ENCODE measurements at places on chromosomes 12 and 14.

DNA sequence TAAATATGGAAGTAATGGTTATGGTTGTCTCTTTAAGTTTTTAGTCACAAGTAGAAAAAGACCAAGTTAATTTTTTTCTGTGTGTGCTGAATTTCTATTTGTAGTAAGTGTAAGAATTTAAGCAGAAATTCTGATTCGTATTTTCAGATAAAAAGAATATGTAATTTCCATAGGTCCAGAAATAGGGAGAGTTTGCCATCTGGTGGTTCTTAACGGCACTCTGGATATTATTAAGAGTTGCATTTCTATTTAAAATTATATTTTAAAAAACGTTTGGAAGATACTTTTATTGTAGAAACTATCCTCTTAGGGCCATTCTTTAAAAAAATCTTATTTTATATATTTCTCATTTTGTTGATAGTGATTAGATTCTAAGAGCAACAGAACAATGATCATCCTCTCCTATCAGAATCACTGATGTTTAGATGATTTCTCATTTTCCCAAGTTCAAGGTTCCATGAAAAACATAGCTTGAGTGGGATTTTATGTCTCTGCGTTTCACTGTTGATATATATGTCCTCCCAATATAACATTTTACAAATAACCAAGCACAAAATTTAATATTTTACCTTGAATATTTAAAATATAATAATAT, 88.3 kb downstream of the LRRK2 start:
- peak; percentile 1 for DNase-seq

DNA sequence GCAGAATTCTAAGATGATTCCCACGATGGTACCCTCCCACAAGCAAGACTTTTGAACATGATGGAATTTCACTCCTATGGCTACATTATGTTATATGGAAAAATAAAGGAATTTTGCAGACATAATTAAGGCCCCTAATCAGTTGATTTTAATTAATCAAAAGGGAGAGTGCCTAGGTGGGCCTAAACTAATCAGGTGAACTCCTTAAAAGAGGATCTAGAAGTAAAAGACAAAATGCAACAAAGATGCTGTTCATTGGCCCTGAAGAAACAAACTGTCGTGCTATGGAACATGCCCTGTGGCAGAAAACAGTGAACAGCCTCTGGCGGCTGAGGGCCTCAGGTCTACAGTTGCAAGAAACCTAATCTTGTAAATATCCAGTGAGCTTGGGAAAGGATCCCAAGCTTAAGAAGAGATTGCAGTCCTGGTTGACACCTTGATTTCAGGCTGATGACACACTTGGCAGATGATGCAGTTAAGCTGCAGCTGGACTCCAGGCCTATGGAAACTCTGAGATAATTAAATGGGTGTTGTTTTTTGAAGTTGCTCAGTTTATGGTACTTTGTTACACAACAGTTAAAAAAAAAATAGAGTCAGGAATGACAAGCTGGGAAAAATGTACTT, 13.8 kb downstream of the TMCC3 start:
- DNase-seq: no peak

- DNase-seq: no peak
These were observed 7.5 kb upstream of the LHX5 start for GRCh38 chr12:113479216-113479589.

- no peak for DNase-seq
These were observed 19.4 kb downstream of the PPP2R5C start for GRCh38 chr14:101780887-101781239.

DNA sequence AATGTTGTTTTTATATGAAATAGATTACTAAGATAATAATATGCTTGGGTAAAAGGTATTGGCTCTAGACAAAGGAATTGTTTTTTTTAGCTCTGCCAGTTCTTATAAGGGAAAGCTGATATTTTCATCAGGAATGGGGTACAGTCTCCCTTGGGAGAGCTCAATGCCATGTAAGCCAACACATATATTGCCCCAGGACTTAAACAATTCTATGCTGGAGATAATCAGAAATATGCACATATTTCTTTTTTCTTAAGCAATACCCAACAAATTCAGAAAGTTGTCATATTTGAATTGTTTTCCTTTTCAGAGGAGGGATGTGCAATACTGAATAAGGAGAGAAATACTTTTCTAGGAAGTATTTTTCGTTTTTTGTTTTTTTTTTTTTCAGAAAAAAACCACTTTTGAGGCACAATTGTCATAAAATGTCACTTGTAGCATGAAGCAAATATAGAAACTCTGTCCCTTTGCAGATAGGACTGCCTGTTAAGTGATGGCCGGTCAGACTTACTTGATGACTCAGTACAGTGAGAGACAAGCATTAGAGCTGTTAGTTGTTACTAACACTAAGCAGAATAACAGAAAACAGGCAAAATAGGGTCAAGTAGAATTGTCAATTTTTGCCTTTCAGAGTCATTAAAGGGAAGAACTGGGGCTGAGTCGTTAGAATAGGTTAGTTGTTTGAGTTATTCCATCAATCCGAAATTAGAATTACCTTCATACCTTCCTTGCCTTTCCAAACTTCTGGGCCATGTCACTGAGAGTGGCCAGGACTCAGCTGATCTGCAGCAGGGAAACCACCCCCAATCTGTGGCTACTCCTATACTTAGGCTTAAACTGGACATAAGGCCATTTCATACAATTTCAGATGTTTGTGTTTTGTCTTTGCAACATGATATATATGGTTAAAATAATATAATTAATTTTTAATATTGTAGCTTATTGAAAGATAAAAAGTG, 168.1 kb downstream of the SLC38A4 start:
- DNase-seq: no peak

DNA sequence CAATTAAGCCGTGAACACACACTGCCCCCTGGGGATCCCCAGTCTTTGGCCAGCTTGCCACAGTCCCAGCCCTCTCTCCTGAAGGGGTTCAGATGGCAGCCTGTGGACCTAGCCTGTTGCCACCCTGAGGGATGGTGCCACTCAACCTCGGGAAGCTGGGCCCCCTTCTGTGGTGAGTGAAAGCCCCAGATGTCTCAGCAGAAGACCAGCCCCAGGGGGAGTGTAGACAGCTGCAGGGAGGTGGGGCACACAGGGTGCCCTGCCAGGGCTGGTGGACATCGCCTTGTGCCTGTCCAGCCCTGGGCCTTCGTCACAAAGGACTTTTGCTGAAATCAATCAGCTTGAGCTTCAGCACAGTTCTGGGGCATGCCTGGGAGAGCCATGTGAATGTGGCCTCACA, 32.4 kb downstream of the C14orf132 start:
- DNase-seq: no peak

DNA sequence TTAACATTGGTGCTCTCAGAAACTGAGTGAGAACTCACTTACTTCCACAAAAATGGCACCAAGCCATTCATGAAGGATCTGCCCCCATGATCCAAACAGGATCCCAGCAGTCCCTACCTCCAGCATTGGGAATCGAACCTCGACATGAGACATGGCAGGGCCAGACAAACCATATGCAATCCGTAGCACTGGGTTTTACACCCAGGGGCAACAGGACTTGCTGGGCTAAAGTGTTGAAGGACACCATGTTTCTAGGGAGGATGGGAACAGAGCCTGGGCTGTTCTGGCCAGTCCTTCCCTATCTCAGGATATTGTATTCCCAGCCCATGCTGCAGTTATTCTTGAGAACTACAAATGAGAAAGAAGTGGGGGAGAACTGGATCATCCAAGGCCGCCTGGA, 36.6 kb downstream of the SERPINA3 start:
- no peak for DNase-seq

GRCh38 chr12:27982385-27982784, 9.9 kb upstream of the PTHLH start:
- no peak for DNase-seq

- DNase-seq: no peak
These were observed 59.4 kb downstream of the ITPK1 start for GRCh38 chr14:93056166-93056839.

DNA sequence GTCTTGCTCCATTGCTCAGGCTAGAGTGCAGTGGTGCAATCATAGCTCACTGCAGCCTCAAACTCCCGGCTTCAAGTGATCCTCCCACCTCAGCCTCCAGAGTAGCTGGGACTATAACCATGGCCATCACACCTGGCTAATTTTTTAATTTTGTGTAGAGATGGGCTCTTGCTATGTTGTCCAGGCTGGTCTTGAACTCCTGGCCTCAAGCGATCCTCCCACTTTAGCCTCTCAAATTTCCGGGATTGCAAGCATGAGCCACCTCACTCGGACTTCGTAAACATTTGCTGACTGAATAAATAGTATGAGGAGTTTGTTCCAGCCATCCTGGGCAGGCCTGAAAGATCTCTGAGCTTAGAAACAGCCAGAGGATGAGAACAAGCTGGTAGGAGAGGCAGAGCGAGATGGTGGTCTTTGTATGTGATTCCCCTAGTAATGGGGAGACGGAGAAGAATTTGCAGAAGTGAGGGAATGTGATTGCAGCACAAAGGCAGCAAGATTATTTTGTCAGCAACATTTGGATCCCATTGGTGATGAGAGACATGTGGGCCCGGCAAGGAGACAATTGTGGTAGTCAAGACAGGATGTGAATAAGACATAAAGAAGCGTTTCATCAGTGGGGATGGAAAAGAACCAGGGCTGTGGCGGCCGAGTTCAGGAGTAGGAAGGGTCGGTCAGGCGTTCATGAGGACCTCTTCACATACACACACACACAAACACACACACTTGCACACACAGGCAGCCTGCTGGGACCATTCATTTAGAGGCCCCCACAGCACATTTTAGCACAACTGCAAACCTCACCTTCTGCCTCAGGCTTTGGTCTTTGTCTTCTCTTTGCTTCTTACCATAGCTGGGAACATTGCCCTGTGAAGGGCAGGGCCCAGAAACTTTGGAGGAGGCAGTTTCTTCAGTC, 155.5 kb downstream of the ZFP36L1 start:
- no peak for DNase-seq

DNA sequence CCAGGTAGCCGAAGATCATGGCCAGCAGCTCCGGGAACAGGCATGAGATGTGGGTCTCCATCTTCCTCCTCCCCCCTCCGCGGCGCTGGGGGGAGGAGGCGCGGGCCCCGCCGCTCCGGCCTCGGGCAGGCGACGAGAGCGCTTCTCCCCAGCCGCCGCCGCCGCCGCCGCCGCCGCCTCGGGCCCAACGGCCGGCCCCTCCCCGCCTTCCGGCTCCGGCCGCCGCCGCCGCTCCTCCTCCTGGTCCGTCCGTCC, 448 bp downstream of the FBXL14 start:
- DNase-seq: no peak

DNA sequence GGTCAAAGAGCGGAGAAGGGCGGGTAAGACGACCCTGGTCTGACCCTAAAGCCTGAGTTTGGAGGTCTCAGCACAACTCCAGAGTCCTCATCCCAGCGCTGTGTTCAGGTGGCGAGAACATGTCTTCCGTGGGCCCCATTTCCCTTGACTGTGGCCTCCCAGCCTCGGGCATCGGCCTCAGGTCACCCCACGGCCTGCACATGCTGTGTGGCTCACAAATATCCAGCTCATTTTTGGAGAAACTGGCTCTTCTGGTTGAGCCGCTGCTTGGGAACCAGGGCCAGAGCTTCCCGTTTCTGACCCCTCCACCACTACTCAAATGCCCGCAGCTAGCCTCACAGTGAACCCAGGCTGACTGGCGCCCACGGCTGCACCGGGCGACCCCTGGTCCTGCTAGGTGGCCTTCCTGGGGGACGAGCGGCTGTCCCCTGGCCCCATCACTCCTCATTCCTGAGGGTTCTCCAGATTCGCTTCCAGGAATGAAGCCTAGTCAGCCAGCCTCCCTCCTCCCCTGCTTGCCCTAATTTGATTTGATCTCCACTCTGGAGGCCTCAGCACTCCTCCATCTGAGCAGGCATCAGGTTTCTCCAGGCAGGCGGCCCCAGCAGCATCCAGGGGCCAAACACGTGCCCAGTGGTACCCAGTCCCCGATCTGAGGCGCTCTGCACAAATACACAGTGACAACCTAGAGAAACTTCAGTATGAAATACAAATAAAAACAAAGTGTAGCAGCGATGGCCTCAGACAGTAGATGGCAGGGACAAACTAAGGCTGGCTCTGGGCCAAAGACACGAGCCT, 4.7 kb downstream of the P2RX2 start:
- DNase-seq: no peak

- no peak for DNase-seq
These were observed 33.4 kb downstream of the MRPL42 start for GRCh38 chr12:93500667-93501066.

DNA sequence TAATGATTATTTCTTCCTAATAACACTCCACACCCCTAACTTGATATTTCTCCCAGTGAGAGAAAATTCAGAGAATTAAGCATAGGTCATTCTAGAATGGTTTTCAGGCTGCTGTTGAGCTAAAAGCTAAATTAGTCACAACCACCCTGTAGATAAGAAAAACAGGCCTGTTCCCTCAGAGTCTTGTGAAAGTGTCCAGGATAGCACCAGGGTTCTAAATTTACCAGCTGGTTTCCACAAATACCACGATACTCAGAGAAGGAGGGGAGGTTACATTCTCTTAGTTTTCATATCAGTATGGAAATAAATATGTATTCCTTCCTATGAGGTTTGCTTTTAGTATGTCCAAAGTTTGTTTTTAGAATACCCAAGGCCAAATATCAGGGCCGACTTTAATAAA, 66.0 kb upstream of the YARS2 start:
- no peak for DNase-seq

All from MV-4-11 (cell line).